ENCODE measurements at places on chromosomes 2 and 18.

DNA sequence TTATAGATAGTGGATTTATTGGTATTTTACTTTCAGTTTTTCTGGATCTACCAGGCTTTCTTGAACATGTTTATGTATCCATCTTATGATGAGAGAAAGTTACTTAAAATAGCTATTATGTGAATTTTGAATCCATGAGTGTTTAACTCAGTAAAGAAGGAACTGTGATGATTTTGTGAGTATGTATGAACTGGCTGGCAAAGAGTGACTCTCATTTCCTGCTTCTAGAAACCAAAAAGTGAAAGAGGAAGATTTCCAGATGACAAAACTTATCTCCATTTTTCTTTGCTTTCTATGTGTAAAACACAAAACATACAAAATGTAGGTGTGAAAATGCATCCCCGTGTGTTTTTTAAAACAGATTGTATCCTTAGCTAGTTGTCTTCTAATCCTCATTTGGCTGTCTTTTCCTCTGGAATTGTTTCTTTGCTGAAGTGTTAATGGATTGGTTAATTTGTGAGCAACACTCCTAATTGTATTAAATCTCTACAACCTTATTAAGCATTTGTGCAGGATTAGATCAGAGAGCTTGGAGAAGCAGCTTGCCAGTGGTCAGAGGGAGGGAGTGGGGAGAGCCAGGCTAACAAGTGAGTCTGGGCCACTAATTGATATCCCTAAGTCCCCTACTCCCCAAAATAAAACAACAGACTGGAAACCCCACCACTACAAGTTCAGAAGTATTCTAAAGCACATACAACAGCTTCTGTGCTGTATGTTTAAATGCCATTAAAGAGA, 23.9 kb downstream of the PTPRM start:
- DNase-seq: no peak

DNA sequence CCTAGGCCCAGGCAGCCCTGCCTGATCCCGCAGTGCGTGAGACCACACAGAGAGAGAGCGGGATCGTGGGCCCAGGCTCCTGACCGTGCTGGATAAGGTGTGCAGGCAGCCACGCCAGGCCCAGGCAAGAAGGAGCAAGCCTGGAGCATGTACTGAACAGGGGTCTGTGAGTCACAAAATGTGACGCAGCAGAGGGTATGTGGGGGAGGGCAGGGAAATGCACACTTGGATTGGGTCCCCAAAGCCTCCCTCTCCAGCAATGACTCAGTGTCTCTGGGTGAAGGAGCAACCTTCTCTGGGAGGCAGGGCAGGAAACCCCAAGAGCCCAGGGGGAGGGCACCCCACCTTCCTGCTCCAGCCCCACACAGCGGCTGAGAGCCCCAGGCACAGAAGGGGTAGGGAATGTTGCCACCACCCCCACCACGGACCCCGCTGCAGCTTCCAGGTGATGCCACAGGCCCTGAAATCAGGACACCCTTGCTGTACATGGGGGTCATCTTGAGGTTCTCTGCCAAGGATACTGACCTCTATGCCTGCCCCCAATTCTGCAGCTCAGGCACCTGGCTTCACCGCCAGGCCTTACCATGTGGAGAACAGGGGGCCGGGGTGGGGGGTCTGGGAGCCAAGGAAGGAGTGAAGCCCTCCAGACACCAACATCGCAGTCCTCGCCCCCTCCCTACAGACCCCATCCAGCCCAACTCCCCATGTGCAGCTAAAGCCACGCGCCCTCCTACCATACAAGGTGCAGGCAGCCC, 1.3 kb upstream of the GPC1 start:
- DNase-seq: no peak

- no peak for DNase-seq
Measured at GRCh38 chr2:63755965-63756364, 85.7 kb upstream of the UGP2 start.

DNA sequence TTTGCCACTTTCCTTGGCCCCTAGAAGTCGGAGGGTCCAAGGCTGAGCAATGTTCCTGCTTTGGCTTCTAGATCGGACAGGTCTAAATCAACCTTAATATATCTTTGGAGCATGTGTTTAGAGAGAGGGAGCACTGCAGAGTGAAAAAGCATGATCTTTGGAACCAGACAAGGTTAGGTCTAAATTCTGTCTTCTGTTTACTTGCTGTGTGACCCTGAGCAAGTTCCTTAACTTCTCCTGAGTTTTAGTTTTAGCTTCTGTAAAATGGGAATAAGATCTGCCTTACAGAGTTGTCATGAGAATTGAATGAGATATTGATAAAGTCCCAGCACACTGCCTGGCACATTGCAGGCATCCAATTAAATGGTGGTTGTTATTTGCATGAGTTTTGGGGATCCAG, 13.9 kb downstream of the TMEM17 start:
- DNase-seq: no peak

- no peak for DNase-seq
Measured at GRCh38 chr2:76447294-76447693, 736.6 kb upstream of the GCFC2 start.

- DNase-seq: no peak
Measured at GRCh38 chr2:100785626-100786296, 34.2 kb upstream of the NPAS2 start.

- no peak for DNase-seq
Measured at GRCh38 chr2:128341621-128342020, 23.0 kb upstream of the HS6ST1 start.

DNA sequence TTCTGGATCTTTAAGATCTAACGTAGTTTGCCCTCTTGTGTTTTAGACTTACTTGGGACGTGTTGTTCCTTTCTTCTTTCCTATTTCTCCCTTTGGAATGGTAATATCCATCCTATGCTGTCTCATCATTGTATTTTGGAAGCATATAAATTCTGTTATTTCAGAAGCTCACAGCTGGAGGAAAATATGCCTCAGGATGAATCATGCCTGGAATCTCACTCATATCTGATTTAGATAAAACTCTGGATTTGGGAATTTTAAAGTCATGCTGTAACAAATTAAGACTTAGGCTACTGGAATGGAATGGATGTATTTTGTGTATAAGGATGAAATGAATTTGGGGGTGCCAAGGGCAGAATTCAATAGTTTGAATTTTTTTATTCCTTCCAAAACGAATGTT, 245.2 kb upstream of the GULP1 start:
- no peak for DNase-seq

DNA sequence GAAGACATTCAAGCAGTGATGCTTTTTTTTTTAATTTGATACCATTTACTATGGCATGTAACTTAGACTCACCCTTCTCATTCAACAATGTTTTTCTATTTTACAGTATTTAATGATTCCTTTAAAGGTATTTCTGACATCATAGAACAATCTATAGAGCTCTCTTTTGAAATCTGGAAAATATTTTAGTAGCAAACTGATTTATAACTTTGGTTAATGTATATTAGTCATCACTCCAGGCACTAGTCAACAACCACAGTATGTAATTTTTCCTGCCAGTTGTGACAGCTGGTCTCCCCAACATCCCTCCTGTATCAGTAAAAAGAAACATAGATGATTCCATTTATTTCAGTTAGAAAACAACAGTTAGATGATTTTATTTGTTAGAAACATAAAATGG, 122.9 kb downstream of the LCLAT1 start:
- DNase-seq: no peak

- no peak for DNase-seq
Measured at GRCh38 chr2:176653479-176654443, 384.5 kb downstream of the MTX2 start.

DNA sequence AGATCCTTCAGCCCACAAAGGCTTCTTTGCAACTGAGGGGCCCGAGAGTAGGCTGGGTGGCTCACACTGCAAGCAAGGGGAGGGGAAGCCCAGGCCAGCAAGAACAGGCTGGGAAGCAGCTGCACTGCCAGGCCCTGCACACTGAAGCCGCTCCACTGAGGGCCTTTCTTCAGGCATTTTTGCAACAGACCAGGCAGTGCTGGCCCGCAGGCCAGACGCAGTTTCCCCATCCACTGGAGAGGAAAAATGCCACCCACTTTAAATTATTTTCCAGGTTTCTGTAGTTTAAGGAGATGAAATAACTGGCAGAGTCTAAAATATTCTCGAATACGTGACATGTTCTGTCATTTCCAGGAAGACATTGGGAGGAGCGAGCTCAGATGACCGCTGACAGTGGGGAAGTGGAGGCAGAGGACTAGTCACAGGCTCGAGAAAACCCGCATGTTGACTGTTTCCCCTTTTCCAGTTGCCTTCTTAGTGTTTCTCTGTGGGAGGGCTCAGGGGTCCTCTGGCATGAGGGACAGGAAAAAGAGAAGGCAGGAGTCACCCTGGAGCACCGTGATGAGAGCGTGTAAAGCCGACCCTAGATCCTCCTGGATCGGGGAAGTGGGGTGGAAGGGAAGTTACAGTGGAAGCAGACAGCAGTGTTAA, 53.3 kb upstream of the B3GNT7 start:
- no peak for DNase-seq

- no peak for DNase-seq
Measured at GRCh38 chr18:68662754-68663153, 52.2 kb downstream of the TMX3 start.
